ENCODE measurements at places on chromosomes 11 and 22.
A peak's percentile ranks its signal among the peaks of the same experiment; 100 is the strongest.

GRCh38 chr11:12687216-12687623, 13.0 kb downstream of the TEAD1 start:
- no peak for DNase-seq

DNA sequence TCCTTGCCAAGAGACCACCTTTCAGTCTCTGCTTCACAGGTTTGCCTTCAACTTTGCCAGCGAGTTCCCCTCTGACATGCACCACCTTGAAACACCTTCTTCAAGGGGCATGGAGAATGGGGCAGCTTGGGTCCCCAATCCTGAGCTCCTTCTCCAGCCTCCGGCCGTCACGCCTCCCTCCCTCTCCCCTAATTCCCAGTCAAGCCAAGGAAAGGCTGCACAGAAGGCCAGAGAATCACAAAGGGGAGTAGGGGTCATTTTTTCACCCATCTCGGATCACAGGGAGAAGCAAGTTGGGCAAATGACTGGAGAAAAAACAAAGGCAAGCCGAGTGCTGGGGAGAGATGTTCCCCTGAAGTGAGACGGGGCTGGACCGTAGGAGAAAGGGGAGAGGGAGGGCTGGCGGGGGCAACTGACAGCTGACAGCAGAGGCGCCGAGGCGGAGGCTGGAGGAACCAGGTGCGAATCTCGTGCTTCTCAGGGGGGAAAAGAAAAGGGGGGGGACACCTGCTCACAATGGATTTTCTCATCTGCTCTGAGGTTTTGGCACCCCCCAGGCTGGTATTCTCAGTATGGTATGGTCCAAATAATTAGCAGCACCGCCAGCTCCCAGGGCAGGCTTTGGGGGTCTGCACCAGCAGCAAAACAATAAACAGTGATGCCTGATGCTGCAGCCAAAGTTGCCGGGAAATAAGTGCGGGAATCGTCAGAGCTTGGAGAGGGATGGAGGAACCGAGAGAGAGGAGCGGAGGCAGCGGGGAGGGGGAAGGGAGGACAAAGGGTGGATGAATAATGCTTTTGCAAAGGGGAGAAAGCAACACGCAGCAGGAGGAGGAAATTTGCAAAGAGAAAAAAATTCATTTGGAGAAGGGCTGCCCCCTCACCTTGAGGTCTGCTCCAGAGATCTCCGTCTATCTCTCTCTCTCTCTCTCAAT, 644 bp downstream of the YPEL4 start:
- no peak for DNase-seq

DNA sequence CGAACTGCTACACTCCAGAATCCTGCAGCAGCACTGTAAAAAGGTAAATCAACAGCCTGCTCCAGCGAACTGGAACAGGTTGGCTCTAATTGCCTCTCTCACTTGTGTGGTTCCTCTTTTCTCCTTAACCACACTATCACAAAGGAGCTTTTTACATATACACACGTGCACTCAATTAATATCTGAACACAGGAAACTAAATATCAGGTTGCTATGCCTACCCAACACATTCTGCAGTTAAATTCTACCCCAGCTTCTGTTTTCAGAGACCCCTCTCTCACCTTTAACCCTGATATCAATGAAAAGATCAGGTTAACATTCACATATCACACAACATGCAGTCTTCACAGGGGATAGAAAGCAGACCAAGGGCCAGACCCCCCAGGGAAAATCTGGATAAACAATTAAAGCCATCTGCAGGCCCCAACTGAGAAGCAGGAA, 11.0 kb downstream of the RBFOX2 start:
- DNase-seq = peak; percentile 90

DNA sequence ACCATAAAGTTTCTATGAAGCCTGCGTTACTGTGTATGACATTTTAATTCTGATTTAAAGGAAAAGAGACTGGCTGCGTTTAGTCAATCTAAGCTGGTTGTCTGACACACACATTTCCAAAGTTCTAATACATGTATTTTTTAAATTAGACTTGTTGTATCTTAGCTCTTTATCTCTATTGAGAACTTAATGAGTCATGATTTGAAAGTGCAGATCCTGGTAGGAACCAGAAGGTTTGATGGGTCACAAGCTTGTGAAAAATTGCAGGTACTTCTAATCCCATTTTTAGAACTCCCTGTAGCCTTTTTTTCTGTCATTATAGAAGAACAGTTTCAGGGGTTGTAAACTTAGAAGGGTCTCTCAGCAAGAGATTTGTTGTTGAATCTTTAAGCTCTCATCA, 210.3 kb downstream of the DDX10 start:
- DNase-seq = no peak

- DNase-seq = peak; percentile 9
Measured at GRCh38 chr11:15327786-15328231, 213.1 kb downstream of the INSC start.

DNA sequence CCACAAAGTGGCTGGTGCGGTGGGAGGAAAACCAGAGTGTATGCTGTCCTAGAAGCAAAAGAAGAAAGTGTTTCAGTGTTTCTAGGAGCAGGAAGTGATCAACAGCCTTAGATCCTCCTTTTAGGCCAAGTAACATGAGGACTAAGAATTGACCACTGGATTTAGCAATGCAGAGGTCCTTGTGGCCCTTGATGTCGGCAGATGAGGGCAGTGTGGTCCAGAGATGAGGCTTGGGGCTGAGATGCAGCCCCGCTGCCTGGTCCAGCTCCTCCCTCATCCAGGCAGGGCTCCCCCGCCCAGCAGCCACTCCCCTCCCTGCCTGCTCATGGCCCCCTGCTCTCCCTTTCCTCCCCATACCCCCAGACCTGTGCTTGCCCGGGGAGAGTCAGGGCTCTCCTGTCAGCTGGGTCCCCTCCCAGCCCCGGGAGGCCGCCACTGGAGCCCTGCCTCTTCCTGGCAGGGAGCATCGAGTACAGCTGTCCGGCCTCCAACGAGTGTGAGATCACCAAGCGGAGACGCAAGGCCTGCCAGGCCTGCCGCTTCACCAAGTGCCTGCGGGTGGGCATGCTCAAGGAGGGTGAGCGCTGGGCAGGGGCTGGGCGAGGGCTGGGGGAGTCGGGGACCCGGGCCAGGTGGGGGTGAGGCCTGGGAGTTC, 3.7 kb downstream of the TRMT112 start:
- no peak for DNase-seq

GRCh38 chr11:32891657-32892354, 805 bp upstream of the QSER1 start:
- no peak for DNase-seq

- no peak for DNase-seq
Measured at GRCh38 chr11:132631989-132632388, 900.3 kb downstream of the OPCML start.

DNA sequence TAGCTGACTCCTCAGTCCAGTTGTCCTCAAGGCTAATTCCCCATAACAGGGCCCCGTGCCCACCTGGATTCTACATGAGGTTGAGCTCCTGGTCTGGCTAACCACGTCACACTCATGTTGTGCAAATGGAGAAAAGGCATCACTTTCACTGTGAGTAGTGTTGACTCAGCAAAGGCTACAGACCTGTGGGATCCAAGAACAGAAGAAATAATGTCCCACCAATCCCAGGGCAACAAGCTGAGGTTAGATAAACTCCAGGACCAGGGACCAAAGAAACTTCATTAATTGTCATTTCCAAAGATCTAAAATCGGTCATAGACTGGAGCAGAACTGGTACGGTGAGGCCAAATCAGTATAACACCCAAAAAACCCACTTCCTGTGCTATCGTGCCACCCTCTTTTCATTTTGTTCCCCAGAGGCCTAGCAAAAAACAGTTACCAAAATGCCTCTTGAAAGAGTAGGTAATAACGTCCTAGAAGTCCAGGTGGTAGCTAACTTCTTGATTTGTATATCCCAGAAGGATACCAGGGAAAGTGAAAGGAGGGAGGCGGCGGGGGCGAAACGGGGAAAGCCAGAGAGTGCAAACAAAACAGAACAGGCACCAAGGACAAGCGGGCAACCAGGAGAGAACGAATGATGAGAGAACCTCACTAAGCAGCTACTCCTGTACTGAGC, 1.4 kb downstream of the PCSK7 start:
- DNase-seq = no peak

DNA sequence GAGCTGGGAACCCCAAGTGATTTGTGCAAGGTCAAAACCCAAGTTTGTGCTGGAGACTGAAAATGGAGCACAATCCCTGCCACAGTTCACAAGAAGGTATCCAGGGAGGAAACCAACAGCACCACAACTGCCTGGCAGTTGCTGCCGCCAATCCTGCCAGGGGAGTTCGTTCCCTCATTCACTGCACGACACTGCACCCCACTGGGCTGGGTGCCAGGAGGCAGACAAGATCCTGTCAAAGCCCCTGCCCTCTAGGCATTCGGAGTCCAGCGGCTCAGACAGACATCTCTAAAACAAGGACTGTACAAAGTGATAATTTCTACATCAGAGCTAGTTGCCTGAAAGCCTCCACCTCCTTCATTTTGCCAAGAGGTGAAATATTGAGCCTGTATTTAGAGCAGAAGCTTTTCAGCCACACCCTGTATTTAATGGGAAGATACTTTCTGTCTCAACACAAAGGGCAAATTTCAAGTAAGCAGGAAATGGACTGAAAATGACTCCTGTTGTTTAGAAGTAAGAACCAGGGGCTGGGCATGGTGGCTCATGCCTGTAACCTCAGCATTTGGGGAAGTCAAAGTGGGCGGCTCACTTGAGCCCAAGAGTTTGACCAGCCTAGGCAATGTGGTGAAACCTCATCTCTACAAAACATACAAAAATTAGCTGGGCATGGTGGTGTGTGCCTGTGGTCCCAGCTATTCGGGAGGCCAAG, 277.4 kb upstream of the NARS2 start:
- no peak for DNase-seq

DNA sequence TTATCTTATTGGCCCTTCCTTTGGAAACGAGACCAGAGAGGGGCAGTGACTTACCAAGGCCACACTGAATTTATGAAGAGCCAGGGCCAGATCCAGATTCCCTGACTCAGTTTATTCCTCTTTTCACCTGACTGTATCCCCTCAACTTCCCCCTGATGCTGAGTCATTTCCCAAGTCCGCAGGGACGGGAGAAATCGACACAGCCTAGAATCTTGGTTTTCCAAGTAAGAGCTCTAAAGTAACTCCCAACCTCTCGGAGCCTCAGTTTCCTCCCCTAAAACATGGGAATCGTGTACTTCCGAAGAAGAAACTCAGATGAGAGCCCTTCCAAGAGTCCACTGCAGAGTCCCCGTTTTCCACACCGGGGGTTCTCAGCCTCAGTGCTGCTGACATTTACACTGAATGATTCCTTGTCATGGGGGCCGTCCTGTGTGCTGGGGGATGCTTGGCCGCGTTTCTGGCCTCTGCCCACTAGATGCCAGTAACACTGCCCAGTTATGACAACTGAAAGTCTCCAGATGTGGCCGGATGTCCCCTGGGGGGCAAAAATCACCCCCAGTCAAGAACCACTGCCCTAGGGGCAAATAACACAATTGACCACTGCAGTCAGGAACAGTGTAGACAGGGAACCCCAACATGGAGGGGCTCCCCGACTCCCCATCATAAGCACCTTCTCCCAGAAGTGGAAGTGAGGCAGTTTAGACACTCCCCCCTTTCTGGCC, 11.2 kb downstream of the MPST start:
- DNase-seq = no peak

- DNase-seq = no peak
Measured at GRCh38 chr11:13373216-13373615, 89.8 kb downstream of the BTBD10 start.

DNA sequence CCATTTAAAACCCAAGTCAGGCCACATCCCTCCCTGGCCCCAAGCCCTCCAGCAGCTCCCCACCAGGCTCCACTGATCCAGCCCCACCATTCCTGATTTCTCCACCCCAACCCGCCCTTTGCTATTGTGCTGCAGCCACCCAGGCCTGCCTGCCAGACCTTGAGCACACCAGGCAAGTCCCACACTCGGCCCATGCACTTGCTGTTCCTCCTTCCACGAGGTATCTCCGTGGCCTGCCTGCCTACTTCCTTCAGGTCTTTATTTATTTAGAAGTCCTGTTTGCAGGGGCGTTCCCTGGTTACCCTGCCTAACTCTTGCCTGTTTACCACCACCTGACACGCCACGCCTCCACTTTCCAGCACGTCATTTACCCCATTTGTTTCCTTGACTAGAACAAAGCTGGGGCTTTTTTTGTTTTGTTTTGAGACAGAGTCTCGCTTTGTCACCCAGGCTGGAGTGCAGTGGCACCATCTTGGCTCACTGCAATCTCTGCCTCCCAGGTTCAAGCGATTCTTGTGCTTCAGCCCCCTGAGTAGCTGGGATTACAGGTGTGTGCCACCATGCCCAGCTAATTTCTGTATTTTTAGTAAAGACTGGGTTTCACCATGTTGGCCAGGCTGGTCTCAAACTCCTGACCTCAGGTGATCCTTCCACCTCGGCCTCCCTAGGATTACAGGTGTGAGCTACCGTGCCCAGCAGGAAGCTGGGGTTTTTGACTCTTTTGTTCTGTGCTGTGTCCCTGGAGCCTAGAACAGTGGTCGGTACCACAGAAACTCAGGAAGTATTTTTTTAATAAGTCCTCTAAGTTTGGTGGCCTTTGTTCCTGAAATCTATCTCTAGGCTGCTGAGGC, 6.7 kb downstream of the CENPM start:
- DNase-seq = no peak

GRCh38 chr22:20967697-20968211, 699 bp downstream of the AIFM3 start:
- no peak for DNase-seq

DNA sequence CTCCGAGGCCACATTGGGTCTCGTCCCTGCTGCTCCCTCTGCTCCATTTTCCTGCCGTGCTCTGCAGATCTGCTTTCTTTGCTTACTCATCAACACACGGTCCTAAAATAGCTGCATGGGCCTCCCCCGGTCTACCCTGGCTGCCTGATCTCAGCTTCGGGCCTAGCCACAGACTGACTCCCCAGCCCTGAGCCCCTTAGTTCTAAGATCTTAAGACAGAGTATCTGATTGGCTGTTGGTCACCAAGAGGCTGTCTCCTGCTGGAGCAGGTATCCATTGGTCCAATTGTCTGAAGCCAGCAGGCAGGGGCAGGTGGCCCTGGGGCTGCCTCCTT, 53.7 kb upstream of the NECTIN1 start:
- DNase-seq = no peak

DNA sequence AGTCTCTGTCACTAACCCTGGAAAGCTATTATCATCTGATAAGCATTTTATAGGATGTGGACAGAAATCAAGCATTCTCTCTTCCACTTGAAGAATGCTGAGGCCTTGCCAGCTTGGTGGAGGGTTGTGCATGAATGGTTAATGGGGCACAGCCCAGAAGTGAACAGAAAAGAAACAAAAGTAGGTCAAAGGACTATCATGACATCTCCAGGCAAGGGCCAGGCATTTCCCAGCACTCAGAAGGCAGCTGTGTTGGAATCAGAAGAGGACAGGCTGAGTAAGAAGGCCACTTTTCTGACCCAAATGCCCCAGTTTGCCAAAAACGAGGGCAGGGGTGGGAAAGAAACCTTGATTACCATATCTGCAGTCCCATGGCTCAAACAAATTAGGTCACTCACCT, 12.4 kb downstream of the TENM4 start:
- DNase-seq = no peak

DNA sequence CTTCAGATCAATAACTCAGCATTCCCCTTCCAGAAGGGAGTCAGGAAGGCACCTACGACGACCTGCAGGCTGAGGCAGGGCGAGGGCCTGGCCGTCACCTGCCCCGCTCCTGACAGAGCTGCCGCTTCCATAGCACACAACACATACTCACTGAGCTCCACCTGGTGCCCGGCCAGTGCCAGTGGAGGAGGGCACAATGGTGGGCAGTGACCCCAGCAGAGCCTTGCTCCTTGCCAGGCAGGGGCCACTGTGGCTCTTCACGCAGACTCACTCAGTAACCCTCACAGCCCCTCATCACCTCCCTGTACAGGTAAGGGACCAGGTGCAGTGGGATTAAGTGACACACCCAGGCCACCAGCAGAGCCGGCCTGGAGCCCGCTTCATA, 24.6 kb downstream of the LRFN4 start:
- no peak for DNase-seq

Measured in KBM-7 (cell line).